ENCODE measurements at places on chromosomes 13 and 19.

DNA sequence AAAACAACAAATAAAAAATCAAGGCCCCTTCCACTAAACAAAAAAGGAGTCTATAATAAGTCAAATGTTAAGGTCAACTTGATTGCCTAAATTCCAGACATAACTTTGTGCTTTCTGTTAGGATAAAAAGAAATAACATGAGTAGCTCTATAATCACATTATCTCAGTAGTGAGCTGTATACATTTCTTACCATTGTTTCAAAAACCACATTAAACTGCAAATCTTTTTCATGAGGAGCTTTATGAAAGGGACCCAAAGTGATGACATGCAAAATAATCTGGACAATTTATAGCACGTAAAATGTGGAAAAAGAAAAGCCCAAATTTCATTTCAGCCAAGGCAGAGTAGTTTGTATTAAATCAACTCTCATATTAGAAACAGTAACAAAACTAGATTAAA lies 269.2 kb downstream of the KLF12 start:
- DNase-seq: no peak

DNA sequence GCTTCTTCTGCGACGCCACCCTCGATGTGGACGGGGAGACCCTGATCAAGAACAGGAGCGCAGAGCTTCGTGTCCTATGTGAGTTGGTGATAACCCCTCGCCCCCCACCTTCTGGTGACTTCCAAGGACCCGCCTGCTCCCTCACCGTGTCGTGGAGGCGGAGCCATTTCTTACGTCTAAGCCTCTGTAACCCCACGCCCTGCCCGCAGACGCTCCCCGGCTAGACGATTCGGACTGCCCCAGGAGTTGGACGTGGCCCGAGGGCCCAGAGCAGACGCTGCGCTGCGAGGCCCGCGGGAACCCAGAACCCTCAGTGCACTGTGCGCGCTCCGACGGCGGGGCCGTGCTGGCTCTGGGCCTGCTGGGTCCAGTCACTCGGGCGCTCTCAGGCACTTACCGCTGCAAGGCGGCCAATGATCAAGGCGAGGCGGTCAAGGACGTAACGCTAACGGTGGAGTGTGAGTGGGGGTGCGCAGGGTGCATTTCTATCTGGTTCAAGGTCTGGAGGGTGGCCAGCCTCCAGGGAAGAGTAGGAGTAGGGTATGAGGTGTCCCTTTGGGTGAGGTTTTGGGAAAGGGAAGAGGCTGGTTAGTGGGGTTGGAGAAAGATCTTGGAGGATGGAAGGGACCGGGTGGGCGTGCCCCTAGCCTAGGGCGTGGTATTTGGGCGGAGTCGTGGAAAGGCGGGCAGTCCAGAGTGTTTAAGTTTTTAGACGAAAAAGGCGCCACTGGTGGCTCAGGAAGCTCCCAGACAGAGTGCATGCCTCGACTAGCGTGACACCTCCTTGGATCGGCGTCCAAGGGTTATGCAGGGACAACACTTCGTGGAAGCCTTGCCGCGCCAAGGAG lies 3.3 kb downstream of the ICAM5 start:
- no peak for DNase-seq

- no peak for DNase-seq
Observed at GRCh38 chr13:100520936-100521850, 67.4 kb downstream of the GGACT start.

GRCh38 chr13:28778308-28779215 lies 41.6 kb upstream of the MTUS2 start:
- DNase-seq: no peak

DNA sequence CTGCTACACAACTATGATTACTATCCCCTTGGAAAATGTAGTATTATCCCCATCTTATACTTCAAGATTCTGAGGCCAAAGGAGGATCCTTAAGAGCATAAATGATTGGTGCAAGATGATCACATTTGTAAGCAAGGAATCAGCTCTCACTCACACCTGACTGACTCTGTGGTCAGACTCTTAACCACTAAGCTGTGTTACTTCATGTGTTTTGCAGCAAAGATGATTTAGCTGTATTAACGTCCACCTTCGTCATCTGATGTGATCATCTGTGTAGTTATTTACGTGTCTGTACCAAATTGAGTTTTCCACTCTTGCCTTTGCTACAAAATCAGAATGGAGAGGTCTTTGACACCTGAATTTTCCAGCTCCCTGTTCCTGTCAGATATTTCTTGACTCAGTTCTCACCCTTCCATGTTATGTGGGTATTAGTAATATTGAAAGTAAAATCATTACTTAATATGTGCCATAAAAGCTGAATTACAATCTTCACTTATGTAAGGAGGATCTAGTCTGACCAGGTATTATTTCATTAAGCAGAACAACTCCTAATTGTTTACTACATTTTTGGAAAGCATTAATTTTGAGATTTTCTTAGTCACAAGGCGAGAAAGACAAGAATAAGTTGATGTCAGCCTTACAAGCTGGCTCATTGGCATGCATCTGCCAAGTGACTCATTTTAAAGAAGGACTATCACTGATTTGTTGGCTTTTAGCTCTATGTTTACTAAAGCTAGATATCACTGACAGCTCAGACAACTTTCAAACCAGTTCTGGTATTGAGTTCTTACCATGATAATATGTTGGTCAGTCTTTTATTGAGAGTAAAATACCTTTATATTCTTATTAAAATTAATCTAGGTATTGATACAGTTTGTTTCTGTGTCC lies 1279.8 kb upstream of the PCDH9 start:
- no peak for DNase-seq

DNA sequence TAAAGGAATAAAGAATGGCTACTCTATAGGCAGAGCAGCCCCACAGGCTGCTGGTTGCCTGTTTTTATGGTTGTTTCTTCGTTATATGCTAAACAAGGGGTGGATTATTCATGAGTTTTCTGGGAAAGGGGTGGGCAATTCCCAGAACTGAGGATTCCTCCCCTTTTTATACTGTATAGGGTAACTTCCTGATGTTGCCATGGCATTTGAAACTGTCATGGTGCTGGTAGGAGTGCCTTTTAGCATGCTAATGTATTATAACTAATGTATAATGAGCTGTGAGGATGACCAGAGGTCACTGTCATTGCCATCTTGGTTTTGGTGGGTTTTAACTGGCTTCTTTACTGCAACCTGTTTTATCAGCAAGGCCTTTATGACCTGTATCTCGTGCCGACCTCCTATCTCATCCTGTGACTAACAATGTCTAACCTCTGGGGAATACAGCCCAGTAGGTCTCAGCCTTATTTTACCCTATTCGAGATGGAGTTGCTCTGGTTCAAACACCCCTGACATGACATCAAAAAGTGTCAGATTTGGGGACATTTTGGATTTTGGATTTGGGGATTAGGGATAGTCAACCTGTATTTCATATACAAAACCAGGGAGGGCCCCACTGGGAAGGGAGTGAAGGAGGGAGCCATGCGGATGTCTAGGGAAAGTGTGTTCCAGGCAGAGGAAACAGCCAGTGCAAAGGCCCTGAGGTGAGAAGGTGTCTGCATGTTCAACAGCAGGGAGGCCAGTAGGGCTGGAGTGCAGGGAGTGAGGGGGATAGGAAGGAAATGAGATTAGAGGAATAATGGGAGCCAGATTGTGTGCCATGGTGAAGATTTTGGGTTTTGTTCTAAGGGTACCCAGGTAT lies 10.9 kb downstream of the FXYD5 start:
- no peak for DNase-seq

DNA sequence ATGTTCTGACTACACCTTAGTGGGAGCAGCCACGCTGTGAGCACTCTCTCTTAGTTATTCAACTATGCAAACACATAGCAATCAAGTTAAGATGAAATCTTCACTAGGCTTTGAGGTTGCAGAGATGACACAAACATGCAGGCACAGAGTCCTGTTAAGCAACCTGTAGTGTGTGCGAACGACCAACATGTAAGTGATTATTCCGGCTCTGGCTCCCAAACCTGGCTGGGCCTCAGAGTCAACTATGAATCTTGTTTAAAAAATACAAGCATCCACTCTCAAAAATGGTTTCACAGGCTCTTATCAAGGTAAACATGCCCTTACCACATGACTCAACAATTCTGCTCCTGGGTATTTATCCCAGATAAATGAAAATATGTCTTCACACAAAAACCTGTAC lies 91.4 kb downstream of the IRS2 start:
- no peak for DNase-seq

DNA sequence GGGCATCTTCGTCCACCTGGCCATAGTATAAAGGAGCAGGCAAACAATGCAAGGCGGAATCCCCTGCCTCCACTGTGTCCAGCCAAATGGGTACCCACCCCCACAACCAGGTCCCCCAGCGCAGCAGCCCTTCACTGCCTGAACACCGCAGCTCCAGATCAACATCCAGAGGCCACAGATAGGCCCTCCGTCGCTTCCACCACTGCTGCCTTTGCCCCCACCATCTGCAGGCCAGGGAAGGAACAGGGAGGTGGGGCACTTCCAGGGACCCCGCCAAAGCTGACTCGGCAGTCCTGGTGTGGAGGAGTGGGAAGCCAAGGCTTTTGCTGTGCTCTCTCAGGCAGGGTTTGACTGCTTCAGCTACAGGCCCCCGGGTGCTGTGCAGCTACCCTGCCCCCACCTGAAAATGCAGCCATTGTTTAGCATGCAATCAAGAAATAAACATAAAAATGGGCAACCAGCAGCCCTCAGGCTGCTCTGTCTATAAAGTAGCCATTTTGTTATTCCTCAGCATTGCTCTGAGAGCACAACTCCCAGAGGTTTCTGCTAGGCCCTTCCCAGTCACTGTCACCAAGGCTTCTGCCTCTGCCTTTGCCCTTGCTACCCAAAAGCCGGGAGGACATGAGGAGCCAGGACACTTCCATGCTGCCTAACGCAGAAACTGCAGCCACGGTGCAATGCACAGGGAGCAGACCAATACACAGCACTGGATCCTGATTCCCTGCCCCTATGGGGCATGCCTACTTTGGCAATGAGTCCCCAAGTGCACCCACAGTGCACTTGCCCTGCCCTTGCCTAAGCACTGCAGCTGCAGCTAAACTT lies 733.2 kb upstream of the KLHL1 start:
- DNase-seq: no peak

- DNase-seq: no peak
Observed at GRCh38 chr13:32205431-32206096, 109.6 kb downstream of the ZAR1L start.

- peak; percentile 40 for DNase-seq
Observed at GRCh38 chr19:45474606-45475521, 7.1 kb downstream of the FOSB start.

DNA sequence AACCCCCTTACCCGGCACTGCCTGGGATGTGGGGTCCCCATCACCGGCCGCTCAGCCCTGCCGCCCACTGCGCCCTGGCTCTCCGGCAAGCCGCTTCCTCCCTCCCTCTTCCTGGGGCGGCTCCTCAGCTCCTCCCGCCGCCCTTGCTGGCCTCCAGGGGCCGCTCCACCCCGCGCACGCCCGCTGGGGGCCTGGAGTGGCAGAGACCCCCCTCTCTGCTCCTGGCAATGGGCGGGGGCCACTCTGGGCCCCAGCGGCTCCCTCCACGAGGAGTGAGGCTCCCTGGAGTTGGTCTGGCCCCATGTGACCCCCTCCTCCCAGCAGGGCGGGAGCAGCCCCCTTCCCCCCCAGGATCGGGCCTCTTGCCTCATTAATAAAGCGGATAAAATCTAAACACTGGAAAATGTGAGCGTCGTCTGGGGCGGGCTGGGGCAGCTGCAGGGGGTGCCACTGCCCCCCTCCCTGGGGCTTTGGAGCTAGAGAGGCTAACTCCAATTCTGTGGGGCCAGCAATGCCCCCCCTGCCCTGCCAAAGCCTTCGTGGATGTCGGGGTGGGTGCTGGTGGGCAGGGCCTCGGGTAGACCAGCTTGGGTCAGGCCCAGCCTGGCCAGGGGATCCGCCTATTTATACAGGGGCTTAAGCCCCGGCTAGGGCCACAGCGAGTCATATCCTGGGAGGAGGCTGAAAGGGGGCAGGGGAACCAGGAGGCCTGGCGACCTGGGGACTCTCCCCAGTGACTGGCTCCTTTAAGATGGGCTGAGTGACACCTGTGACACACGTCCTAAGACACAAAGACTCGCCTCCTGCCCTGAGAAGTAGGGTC lies at the start of gene PTGER1:
PTGER1 (minus strand) TSS at position 104 of the 823 bp plus-strand sequence. CDS start 1,034 bp downstream, outside the sequence.
- peak; percentile 52 for DNase-seq

GRCh38 chr19:43783636-43784035 lies 2.9 kb upstream of the KCNN4 start:
- DNase-seq: no peak
